ENCODE measurements at places on chromosomes 12 and 14. TPM values are rescaled to one million over a fixed set of nuclear protein-coding genes. Genes with fewer than 3 reads are reported as not detected.

- no peak for DNase-seq
These were observed 1.0 kb upstream of the NR4A1 start for GRCh38 chr12:52050116-52050757.

GRCh38 chr12:57190037-57190436 lies 26.6 kb upstream of the NXPH4 start:
- DNase-seq, result no peak

The NT5DC3 gene
- 3.3 TPM for polyA plus RNA-seq

DNA sequence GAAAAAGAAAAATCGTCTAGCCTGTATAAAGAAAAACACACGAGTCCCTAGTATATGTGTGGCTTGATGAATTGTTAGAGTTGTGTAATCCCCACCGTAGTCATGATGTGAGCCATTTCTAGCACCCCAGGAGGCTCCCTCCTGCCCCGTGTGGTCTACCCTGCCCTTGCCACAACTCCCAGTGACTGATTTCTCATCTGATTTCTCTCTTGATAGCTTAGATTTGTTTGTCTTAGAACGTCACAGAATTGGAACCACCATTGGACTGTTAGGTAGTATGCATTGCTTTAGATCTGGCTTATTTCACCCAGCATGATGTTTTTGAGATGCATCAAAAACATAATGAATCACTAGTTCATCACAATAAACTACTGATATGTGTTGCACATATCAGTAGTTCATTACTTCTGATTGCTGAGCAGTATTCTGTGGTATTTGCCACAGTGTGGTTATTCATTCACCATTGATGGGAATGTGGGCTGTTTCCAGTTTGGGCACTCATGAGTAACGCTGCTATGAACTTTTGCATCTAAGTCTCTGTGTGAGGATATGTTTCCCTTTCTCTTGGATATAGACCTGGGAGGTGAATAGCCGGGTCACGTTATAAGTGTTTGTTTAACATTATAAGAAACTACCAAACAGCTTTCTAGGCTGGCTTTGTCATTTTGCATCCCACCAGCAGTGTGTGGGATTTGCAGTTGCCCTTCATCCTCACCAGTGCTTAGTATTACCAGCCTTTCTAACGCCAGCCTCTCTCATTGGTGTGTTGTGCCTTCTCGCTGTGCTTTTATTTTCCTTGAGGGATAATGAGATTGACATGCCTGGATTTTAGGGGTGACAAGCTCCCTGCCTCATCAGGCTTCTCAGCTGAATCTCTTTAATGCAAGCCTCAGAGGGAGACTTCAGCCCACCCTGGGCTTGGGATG lies 31.9 kb upstream of the NCOR2 start:
- DNase-seq, result no peak

DNA sequence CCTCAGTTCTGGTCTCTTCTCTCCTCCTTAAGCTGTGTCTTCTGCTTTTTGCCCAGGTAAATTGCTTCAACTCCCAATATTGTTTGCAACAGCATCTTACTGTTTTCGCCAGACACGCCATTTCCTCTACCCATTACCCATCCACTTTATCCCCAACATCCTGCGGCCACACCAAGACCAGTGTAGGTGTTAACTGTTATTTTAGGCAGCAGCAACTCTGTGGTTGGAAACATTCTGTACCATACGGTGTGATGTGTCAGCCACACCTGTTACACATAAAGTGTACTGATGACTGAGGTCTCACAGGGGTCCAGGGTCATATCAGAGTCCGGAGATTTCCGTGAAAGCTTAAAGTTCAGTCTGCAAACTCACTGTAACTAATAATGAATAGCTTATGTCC lies 21.8 kb upstream of the KLRD1 start:
- no peak for DNase-seq

DNA sequence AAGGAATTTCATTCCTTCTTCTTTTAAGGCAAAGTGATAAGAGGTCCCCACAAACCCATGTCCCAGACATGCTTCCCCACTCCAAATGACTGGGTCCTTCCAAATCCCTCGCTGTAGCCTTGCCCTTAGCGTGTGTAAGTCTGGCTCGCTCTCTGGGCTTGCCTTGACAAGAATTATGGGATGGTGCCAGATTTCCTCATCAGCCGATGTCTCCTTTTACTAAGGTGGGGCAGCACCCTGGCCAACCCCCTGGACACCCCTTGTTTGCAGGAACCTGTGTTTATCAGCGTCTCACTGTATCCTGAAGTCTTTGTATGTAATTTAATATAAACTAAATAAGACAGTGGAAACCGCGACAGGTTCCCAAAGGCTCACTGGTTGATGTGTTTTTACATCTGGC lies 493.3 kb downstream of the EGLN3 start:
- no peak for DNase-seq

DNA sequence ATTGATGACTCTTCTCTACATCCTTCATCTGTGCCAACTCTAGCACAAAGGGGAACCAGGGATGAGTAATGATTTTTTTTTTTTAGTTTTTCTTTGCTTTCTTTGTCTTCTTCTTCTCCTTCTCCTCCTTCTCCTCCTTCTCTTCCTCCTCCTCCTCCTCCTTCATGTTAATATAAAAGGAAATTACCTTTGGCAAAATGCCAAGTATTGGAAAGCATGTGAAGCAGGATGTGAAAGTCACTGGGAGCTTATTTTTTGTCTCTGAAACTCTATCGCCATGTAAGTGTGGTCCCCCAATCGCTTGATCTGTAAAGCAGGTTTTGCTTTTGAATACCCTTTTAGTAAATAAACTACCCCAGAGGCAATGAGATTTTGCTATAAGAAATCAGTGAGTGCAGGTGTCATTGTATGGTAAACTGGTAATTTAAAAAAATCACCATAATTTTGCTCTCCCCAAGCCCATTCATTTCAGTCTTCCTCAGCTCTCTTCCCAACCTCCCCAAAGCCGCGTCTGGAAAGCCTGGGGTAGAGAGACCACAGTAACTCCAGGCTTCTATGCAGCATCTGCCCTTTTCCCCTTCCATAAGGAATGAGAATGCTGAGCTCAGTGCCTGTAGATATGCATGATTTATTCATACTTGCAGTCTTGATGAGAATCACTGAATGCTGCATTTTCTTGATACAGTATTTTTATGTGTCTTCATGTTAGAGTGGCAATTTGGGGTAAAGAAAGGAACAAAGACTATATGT lies 388.7 kb downstream of the TMEM117 start:
- no peak for DNase-seq

DNA sequence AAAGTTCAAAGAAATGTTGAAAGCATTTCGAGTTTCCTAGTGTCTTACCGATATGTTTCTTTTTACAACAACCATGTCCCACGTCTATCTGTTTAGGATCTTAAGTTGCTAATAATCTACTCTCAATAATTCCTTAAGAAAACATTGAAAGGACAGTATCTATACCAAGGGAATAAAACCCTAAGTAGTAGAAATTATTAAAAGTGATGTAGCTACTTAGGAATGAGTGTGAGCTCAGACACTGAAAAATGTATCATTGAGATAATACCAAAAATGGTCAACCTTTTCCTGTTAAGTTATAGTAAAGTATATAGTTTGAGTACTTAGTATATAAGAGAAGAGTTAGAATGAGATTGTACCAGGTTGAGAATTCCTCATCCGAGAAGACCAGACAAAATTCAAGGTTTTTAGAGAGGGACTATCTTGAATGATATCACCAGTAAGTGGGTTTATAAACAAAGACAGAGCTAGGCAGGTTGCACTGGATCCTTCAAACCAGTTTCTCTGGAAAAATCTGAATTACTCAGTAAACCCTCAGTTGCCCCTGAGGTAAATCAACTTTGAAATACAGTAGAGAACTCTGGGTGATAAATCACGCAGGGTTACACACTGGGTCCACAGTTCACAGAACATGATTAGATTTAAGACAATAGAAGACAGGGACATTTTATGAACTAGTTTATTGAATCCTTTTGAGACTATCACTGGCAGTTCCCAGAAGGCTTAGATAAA lies 96.8 kb downstream of the ERGIC2 start:
- no peak for DNase-seq

- DNase-seq, result no peak
These were observed 747.6 kb upstream of the LRFN5 start for GRCh38 chr14:40859055-40859454.

The PPP4R4 gene
- polyA plus RNA-seq, result 0.27 TPM

DNA sequence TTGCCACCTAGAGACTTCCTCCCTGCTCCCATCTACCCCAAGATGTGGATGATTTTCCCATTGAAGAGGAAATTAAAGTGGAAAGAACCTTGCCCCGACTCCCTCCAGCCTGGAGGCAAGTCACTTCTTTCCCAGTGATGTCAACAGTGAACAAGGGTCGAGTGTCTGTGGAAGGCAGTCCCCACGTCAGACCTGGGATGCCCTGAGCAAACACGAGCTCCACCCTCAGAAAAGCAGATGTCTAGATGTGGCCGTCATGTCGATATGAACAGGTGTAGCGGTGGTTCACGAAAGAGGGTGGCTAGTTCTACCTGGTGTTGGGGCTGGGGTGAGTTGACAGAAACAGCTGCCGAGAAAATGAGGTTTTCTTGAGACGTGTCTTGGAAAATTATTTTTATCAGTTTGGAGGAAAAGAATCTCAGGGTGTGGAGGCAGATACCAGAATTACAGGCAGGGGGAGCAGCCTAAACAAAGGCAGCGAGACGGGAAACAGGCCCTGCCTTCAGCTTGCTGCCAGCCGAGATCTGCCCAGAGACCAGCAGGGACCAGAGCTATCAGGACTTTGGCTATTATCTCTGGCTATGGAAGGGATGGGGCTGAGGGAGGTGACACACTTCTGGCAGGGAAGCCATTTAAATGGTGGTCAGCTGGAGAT lies 25.9 kb downstream of the SYNDIG1L start:
- DNase-seq, result no peak

The RNF212B gene
- polyA plus RNA-seq, result 1.9 TPM

GRCh38 chr12:41407232-41407799 lies 219.2 kb downstream of the PDZRN4 start:
- no peak for DNase-seq

DNA sequence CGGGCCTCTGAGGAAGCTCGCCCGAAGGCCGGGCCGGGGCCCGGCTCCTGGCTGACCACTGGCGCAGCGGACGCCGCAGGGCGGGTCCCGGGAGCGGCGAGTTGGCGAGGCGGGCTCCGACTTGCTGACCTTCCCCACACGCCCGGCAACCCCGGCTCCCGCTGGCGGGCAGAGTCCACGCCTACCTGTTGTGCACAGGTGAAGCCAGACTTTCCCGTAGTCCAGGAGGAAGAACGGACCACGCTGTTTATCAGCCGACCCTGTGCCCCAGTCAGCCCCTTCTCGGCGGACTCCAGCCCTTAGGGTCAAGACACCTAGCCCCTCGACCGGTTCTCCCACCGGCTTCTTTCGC lies 407 bp downstream of the HEATR5A start:
- DNase-seq, result peak; percentile 18

The NFATC4 gene
- polyA plus RNA-seq, result 49.8 TPM

The L2HGDH gene
- 9.3 TPM for polyA plus RNA-seq

DNA sequence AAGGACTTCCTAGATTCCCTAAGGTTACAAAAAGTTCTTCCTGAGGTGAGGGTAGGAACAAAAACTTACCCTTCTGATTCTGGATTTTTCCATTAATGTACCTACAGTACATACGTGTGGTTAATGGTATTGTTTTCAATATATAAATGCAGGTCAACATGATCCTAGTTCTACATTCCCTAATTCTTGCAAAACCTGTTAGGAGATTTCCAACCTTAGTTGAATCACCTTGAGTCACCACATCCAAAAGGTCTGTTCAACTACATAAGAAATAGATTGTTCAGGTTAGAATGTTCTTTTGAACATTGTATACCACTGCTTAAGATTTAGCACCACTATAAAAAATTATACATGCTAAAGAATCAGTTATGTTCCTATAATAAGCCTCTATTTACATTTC lies 118.9 kb downstream of the GARIN6 start:
- DNase-seq, result no peak

DNA sequence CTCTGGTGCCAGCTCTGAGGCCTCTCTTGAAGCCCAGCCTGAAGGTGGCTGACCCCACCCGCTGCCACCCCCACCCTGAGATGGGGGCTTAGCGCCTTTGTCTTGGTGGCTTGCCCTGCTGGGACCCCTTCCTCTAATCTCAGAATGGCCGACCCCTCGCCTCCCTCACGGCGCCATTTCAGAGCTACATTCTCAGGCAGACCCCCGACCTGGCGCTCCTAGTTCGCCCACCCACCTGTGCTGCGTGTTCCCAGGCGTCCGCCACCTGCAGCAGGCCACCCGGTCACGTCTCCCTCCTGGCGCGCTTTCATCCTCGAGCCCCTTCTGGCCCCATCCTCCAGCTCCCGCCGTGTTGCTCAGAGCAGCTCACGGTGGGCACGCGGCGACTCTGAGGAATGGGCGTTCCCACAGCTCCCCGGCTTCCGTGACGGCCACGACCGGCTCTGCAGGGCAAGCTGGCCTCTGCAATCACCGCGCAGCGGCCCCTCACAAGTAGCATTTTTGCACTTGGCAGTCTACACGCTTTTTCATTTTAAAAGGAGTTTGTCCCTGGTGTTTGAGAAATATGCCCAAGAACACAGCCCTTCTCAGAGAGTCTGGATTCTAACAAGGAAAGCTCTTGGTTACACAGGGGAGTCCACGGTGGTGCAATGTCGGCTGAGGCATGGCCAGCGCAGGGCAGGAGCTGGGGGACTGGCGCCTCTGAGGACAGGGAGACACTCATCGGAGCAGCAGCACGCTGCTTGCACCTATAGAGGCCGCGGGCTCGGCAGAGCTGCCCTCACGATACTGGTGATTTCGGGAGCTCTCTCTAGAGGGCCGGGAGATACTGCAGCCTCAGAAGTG lies 105.7 kb upstream of the C14orf180 start:
- no peak for DNase-seq

The TMEM233 gene
- polyA plus RNA-seq, result 1.3 TPM

The PLEK2 gene
- 4.0 TPM for polyA plus RNA-seq

DNA sequence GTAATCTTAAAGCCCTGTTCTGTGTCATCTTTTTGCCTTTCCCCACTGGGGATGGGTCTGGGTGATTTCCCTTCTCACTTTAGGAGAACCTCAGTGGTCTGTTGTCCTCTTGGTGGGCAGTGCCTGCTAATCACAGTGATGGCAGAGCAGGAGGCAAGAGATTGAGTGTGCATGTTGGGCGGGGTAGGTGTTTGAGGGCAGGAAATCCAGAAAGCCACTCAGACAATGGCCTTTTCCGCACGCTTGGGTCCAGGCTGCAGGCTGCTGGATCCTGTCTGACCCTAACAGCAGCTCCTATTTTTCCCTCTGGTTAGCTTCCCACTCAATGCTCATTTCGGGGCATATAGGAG lies 13.7 kb upstream of the ITGA5 start:
- DNase-seq, result no peak
